ENCODE measurements at places on chromosomes 11 and 22.

DNA sequence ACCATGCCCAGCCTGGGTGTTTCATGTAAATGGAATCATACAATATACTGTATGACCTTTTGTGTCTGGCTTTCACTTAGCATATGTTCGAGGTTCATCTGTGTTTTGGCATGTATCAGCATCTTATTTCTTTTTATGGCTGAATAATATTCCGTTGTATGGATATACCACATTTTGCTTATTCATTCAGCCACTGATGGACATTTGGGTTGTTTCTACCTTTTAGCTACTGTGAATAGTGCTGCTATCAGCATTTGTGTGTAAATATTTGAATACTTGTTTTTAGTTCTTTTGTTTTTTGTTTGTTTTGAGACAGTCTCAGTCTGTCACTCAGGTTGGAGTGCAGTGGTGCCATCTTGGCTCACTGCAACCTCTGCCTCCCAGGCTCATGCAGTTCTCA lies 35.7 kb downstream of the KDM2A start:
- no peak for DNase-seq

- no peak for DNase-seq
These were observed 1850.2 kb upstream of the RAG2 start for GRCh38 chr11:38448284-38448683.

DNA sequence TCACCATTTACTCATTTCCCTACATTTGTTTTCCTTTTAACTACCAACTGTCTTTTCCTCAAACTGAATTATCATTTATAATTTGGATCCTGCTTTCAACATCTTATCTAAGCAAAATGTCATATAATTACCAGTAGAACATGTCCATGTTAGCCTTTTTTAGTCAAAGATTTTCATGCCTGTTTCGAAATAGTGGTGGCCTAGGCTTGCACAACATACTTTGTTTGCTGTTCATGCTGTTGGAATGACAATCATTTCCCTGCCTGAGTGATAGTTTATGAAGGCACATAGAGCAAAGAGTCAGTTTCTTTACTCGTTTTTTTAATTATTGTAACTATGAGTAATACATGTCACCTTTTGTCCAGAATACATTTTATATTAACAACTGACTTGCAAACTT lies 144.3 kb upstream of the ANO3 start:
- DNase-seq, result no peak

DNA sequence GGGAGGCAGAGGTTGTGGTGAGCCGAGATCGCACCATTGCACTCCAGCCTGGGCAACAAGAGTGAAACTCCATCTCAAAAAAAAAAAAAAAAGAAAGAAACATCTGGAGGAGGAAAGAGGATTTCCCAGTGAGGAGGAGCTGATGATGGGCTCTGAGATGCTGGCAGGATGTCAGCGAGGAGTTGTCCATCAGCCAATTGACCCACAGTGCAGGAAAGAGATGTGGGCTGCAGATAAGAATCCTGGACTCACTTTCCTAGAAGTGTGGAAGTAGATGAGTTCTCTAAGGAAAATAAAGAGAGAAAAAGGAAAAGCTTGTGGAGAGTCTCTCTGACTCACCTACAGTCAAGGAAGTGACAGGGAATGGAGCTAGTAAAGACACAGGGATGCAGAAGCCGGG lies 9.7 kb downstream of the IZUMO1R start:
- DNase-seq, result no peak

DNA sequence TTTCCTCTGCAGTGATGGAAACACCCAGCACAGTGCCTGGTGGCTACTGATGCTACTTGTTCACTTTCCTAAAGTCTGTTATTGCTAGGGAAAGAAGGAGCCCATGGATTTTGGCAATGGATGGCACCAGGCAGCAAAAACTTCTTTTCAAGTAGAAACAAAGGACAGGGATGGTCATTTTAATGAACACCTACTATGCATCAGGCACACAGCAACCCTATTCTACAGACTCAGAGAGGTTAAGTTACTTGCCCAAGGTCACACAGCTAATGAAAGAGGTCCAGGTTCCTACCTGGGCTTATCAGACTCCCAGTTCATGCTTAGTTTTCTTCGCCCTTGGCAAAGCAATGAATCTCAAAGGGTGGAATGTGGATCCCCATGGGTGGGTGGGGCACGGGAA lies 36.9 kb upstream of the CD82 start:
- no peak for DNase-seq

DNA sequence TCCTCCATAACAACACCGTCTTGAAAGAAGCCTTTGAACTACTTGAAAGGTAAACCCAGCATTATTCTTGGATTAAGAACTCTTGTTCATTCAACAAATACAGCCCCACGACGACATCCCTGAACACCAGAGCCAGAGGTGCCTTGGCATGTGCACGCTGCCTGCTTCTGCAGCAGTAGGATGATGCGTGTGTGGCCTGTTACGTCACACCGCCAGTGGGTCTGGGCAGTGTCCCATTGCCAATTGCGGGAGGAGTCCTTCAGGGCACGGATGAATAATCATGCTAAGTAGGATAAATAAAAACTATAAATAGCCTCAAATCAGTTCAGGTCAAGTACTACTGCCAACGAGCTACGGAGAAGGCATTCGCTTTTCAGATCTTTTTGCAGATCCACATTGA lies 380.5 kb downstream of the SHANK2 start:
- DNase-seq, result no peak

GRCh38 chr11:58719406-58720117 lies 12.2 kb downstream of the GLYAT start:
- DNase-seq, result no peak
